ENCODE measurements at places on chromosomes 3 and 15. TPM values are rescaled to one million over a fixed set of nuclear protein-coding genes. Genes with fewer than 3 reads are reported as not detected.

- DNase-seq = no peak
Observed at GRCh38 chr3:187464682-187465081, 96.5 kb downstream of the RTP4 start.

Gene CRYBG3
- total RNA-seq = 8.8 TPM

- DNase-seq = peak; percentile 69
Observed at GRCh38 chr3:43162230-43163084, 56.6 kb upstream of the POMGNT2 start.

Gene SERINC4
- 0.10 TPM for total RNA-seq

GRCh38 chr3:66538390-66538789 is 37.6 kb upstream of the LRIG1 start:
- no peak for DNase-seq

DNA sequence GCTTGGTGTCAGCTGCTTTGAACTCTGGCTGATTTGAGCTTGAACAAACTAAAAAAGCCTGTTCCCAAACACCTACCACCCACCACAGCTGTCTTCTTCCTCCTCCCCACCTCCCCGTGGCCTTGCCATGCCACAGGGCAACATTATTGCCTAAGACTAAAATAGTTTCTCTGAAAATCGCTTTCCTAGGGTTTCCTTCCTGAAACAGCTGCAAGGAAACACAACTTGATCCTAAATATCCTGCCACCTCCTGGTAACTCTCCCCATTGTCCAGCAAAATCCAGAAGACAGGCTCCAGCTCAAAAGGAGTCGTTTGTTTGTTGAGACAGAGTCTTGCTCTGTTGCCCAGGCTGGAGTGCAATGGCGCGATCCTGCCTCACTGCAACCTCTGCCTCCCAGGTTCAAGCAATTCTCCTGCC is 193.9 kb upstream of the TPM1 start:
- peak; percentile 86 for DNase-seq

Gene VPS18
- total RNA-seq = 34.4 TPM

DNA sequence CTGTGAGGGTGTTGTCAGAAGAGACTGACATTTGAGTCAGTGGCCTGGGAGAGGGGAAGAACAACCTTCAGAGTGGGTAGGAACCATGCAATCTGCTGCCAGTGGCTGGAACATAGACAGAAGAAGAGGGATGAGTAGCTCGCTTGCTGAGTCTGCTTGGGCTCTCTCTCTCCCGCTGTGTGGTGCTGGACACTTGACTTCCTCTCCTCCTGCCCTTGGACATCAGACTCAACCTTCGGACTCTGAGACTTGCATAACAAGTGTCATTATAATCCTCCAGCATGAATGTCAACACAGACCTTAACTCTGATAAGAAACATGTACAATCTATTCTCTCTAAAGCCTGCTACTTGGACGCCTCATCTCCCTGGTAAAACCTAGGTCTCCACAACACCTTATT is 5.9 kb upstream of the NMD3 start:
- no peak for DNase-seq

DNA sequence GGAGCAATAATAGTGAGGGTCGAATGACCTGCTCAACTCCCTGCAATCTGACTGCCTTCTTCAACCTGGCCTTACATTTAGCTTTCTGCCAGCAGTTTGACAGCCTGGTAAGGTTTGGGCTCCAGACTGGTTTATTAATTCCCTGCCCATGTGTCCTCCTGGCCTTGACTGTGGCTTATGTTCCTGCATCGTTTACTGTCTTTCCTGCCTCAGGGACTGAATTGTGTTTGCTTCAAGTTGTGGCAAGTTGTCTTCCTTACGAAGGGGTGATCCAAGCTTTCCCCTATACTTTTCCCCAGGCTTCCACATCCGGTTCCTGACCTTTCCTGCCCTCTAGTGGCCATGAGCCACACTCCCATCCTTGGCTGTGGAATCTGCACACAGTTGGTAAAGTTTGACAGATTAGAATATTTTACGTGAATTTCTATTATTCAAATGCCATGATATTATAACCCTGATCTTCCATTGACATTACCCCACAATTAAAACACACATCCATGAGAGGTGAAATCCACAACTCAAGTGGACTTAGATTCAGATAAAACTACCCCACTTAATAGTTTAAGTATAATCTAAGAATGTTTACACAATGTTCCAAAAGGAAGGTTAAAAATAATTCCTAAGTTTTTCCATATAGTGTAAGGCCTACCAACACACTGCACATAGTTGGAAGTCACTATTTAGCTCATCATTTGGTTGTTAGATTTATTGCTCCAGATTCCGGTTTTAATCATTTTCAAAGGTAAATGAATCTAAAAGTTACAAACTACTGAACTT is 95.7 kb downstream of the NEDD4 start:
- peak; percentile 76 for DNase-seq

DNA sequence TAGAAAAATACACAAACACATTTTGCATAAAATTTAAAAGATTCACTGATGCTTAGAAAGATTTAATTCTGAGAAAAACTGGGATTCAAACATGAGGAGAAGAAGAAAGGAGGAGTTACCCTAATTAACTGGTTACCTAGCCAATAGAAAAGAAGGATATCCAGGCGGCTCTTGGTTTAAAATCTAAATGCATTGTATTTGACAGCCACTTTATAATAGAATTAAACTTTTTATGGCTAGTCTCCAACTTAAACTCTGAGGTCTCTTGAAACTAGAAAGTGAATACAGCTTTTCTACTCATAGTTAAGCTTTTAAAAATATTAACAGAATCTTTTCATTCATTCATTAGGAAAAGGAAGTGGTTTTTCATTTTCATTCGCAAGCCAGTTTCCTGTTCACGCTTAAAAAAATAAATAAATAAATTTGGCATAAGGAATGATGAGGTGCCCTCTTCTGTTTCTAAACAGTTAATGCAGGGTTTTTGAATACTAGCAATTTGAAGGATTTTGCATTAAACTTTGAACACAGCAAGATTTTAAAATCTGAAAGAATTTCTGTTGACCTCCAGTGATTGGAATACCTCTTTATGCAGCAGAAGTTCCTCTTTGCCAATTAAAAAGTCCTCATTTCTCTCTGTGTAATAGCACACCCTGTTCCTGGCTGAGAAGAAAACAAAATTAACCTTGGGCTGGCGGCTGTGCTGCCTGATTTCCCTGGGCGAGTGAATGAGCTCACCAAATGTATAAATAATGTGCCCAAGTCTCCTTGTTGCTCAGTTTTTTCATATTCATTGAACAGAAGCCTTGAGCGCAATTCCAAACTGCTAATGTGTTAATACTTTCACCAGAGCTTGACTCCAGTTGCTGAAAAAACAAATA is 105.1 kb downstream of the ZMAT3 start:
- DNase-seq = peak; percentile 43

DNA sequence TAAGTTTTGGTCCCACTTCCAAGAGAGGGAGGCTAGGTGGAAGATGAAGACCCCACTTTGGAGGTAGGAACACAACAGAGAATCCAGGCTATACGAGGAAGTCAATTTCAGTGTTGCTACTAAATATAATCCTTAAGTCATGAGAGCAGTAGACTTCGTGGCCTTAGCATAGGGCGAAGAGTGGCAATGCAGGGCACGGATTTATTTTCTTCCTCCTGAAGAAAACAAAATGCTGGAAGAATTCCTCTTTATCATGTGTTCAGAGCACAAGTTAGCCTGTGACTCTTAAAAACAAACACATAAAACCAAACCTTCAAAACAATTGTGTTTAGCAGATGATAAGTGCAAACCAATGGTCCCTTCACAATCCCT is 19.4 kb downstream of the BCL2L10 start:
- no peak for DNase-seq

GRCh38 chr3:30372837-30373236 is 233.6 kb upstream of the TGFBR2 start:
- no peak for DNase-seq

DNA sequence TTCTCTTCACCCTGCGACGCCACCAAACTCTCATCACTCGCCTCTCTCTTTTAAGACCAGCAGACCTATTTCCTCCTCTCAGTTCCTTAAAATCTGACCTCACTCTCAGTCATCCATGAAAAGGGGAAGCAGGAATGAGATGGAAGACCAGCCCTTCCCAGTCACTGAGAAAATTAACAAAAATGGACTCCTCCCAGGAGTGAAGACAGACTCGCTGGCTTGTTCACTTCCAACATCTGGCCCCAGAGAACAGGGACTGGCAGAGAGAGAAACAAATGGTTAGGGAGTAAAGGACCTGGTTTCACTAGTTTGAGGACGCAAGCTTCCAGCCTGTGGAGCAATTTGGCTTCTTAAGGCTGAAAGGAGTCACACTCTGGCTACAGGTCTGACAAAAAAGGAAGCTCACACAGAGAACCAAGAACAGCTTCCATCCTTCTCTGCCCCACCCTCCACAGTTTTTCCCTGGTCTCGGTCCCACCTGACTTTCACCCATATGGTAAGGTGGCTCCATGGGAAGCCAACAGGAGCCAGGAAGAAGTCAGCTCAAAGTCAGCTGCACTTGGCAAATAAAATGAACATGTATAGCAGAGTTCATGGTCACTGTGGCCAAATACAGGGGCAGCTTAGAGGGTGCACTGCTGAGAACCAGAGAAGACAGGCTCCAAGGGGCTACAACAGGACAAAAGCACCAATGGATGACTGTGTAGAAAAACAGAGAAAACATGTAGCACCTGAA is 57.2 kb downstream of the ITGB5 start:
- DNase-seq = no peak

Gene TNFSF10
- total RNA-seq = not detected

GRCh38 chr3:53680028-53680427 is 166.2 kb downstream of the CHDH start:
- peak; percentile 28 for DNase-seq

GRCh38 chr15:48754011-48754410 is 56.9 kb downstream of the CEP152 start:
- no peak for DNase-seq

GRCh38 chr3:88033079-88033478 is 25.7 kb downstream of the CGGBP1 start:
- DNase-seq = no peak
